ENCODE measurements at places on chromosomes 3 and 15.

DNA sequence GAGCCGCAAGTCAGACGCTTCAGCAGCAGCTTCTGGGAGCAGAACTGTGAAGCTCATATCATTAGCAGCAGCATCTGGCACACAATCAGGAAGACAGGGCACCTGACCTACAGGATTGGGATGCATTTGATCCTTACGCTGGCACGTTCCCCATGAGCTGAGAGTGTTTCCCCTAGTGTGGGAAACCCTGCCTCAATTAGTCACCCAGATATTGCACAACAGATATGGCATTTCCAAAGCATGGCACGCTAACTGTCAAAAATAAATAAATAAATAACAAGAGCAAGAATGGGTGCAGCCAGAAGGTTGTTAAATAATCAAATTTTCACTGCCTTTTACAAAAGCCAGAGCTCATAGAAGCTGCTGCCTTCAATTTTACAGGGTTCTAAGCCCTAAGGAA is 189.6 kb upstream of the THBS1 start:
- no peak for DNase-seq

DNA sequence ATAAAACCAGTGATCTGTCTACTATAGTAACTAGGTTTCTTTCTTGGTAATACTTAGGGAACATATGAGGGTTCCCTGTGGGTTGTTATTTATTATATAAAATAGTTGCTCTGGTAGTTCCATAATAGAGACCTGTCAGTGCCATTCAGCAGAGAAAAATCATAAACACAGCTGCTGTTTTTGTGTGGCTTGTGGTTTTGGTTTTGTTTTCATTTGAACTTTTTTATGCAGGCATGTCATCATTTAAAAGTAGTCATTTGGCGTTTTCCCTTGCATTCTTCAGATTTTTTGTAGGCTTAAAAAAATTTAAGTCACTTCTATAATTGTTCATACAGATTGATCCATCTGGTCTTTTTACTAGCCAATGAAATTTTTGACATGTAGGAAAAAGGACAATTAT is 47.9 kb downstream of the PIK3CA start:
- DNase-seq: no peak

DNA sequence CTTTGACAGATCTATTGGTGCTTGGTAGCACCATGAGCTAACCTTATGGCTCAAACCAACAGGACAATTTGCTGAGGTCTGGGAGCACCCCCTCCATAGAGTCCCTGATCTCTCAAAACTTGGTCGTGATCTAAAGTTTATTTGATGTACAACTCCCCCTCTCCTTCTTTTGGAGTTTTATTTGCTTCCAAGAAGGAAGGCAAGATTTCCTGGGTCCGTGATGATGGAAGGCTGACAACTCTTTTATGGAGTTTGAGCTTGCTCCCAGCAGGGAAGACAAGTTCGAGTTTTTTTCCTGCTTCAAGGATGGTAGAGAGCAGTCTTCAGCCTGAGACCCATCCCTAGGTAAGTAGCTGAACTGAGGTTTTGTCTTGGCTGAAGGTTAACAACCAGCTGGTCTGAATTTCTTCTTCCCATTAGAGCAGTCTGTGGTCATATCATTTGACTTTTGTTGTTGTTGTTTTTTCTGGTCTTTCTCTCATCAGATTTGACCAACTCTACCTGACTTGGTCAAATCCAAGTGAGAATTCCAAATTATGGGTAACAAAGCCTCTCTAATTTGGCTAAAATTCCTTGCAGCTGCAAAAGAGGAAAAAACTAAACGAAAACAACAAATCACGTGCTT is 2.8 kb upstream of the MUC20 start:
- no peak for DNase-seq

- no peak for DNase-seq
Measured at GRCh38 chr3:61518590-61518989, 42.8 kb upstream of the PTPRG start.

GRCh38 chr3:87227835-87228144 is 681 bp downstream of the CHMP2B start:
- no peak for DNase-seq

GRCh38 chr3:155917781-155918180 is 47.3 kb downstream of the GMPS start:
- no peak for DNase-seq

GRCh38 chr15:57377478-57377847 is 1.2 kb downstream of the CGNL1 start:
- no peak for DNase-seq

DNA sequence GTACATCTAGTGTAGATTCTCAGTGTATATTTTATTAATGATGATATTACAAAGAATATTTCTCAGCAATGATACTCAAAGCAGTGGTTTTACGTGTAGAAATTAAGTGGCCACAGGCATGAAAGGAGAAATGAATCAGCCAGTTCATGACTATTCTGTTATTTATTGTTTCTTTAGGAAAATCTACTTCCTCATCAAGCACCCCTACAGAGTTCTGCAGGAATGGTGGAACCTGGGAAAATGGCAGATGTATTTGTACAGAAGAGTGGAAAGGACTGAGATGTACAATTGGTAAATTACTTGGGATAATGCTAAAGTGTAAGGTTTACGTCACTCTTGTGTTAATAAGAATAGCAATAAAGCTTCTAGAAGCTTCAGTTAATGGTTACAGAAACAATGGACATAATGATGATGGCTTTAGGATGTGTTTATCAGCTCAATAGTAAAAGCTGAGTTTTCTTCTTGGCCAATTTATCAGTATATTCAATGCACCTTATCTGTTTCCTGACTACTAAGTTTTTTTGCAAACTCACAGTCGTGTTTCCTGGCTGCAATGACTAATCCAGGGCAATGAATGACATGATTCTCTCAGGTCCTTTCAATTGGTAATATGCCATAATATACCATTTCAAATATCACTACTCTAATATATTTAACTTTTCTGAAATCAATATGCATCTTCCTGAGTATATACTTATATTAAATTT is 20.2 kb downstream of the ADGRG7 start:
- no peak for DNase-seq

- no peak for DNase-seq
Measured at GRCh38 chr3:186068243-186068552, 40.7 kb downstream of the ETV5 start.

- DNase-seq: no peak
Measured at GRCh38 chr3:154182975-154183374, 61.8 kb downstream of the ARHGEF26 start.

DNA sequence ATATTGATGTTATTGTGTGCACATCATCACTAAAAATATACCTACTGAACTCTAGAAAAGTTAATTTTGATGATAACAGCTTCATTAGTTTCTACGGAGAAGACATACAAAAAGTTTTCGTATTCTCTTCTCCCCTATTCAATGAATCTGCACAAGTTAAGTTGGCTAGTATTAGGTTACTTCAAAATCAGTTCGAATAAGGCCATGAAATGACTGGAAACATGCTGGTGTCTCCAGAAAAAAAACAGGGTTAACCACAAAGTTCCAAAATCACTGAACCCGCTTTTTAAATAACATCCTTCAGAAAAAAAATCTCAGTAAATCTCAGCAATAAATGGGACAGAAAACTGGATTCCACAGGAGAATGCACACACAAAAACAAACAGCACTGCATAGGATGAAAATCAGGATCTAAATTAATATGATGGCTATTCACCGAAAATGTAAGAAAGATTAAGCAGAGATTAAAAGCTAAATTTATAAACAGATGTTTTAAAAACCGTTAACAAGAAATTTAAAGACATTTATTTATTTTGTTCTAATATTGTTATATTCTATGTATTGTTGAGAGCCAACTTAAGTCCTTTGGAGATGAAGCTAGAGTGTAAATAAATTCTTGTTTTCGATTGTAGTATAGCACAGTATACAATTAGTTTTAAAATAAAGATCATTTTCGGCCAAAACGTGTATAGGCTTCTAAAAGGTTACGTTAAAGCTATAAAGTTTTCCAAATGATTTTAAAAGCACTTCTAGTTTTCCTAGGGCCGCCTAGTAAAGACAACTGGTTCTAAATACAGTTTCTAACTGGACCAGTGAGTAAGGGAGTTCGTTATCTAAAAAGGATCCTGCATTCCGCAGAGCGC is 1.0 kb downstream of the IGSF11 start:
- DNase-seq: no peak

- no peak for DNase-seq
Measured at GRCh38 chr3:195007151-195007550, 263.8 kb downstream of the XXYLT1 start.

- DNase-seq: no peak
Measured at GRCh38 chr15:80455051-80455648, 51.0 kb downstream of the ARNT2 start.

GRCh38 chr3:157098121-157098822 is 61.7 kb downstream of the CCNL1 start:
- DNase-seq: no peak

GRCh38 chr3:106809623-106810299 is 567.5 kb upstream of the CCDC54 start:
- no peak for DNase-seq

DNA sequence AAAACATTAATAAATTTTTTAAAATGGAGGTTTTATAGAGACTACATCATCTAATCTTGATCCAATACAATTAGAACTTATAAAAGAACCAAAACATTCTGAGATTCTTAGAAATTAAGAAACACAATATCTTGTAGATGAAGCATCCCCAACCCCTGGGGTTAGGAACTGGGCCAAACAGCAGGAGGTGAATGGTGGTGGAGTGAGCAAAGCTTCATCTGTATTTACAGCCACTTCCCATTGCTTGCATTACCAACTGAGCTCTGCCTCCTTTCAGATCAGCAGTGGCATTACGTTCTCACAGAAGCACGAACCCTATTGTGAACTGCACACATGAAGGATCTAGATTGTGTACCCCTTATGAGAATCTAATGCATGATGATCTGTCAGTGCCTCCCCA is 36.3 kb downstream of the KNL1 start:
- DNase-seq: no peak

GRCh38 chr15:60128000-60128376 is 123.9 kb downstream of the FOXB1 start:
- DNase-seq: no peak

DNA sequence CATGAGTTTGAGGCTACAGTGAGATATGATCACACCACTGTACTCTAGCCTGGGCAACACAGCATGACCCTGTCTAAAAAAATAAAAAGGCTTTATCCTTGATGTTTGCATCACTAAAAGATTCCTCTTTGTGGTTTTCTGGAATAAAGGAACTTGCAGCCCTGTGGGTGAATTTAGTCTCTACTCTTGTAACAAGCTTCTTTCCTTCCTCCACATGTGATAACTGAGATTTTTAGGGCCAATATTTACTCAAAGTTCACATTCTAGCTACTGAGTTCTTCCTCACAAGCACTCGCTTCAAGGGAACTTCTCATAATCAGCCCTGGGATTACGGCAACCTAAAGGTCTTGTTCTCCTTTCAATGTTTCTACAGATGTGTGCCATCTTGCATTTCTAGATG is 24.6 kb downstream of the COMMD2 start:
- DNase-seq: no peak

- DNase-seq: no peak
Measured at GRCh38 chr3:86225461-86225860, 765.5 kb downstream of the VGLL3 start.

DNA sequence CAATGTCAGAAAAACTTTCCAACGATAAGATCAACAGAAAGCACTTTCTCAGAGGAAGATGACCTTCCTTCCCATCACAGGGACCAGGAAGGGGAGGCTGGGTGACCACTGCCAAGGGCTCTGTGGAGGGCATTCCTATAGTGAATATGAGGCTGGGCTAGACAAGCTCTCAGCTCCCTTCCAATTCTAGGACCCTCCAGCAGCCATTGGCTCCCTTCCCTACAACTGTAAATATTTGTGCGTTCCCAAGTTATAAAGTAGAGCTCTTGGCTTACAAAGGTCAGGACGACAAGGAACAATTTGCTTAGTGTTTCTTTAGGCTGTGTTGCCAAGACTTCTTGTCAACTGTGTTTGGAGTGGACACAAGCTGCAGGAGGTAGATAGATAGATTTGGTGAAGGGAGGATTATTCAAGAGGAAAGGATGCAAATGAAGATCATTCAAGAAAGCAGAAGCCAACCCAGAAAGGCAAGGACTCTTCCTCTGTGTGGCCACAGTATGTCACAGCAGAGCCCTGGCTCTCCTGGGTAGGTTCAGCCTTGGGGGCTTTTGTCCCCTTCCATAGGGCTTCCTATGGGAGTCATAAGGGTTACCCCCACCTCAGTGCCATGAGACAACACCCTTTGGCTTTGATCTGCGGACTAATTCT is 223.6 kb upstream of the TLE3 start:
- DNase-seq: no peak

DNA sequence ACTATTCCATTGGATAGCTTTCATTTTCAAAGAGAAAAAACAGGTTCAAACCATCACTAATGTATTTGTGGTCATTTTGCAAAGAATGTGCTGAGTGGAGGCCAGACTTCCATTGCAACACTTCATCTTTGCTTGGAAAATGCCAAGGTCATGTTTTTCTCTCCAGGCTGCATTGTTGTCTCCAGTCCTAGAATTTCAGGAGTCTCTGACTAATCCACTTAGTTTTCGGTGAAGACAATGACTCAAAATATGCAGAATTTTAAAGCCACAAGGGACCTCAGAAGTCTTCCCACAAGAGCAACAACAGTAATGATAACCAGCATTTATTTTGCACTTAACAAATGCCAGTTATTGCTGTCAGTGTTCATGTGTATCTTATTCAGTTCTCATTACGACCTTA is 277.0 kb downstream of the RYR3 start:
- no peak for DNase-seq

DNA sequence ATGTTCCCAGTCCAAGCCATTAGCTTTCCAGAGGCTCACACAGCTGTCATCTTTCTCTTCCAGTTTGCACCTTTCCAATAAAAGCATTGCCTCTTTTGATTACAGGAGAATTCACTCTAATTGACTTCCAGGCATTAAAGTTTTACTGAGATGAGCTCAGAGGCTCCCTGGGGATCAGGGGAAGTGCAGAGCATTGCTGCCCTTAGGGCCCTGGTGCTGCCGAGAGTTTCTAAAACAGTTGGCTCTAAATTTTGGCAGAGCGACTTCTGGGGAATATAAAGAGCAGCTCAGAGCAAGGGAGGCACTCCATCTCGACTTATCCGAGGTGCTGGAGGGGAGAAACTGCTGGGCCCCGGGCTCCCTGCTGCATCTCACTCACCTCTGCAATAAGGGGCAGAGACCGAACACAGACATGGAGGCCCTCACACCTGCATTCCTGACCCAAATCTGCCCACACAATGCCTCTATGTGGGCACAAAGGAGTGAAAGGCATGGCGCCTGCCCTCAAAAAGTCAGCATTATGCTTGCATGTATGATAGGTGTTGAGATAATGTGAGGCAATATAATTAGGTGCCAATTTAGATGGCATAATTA is 61.7 kb downstream of the SCN11A start:
- DNase-seq: no peak

DNA sequence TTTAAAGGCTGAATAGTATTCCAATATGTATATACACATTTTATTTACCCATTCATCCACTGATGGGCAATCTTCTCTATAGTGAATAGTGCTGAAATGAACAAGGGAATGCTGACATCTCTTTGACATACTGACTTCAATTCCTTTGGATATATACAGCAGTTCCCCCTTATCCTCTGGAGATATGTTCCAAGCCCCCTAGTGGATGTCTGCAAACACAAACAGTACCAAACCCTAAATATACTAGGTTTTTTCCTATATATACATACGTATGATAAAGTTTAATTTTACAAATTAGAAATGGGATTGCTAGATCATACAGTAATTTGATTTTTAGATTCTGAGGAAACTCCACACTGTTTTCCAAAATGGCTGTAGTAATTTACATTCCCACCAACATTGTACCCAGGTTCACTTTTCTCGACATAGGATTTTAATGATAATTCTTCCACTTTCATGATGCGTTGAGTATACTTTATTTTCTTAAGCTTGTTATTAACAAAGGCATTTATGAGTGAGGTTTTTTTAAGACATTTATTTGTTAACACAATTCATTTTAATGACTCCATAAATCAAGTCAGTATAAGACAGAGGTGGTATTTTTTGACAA is 38.2 kb downstream of the VPS13C start:
- DNase-seq: no peak

Measured in right renal cortex interstitium (tissue), 3 donors.